ENCODE measurements at places on chromosomes 5 and 9.

DNA sequence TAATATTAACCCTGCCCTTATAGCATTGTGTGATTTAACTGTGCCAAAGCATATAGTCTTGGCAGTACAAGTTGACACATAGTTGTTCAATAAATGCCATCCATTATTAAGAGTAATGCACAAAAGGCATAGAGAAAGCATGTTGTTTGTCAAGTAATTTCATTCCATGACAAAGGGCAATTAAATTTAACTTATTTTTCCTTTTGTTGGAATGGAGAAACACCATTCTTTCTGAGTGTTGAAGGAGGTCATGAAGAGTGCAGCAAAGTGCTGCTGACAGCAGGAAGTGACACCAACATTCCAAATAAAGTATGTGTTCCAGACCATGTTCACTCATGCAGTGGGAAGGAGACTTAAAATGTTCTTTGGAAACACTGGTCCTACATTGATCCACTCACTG is 29.1 kb downstream of the ANKDD1B start:
- no peak for DNase-seq

DNA sequence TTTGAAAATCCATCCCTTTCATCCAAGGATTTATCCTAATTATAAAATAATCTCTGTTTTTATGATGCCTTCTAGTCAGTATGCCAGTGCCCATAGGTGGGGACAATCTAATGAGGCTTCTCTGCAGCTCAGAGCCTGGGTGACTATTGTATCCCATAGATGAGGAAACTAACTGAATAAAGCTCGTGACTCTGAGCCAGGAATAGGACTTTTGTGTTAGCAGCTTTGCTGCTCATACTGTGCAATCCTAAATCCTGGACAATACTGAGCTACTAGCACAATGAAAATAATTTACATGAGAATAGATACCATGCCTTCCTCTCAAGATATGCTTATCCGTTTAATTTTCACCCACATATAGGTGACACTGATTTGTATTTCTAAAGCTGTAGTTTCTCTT is 443.0 kb downstream of the PLK2 start:
- DNase-seq: no peak

DNA sequence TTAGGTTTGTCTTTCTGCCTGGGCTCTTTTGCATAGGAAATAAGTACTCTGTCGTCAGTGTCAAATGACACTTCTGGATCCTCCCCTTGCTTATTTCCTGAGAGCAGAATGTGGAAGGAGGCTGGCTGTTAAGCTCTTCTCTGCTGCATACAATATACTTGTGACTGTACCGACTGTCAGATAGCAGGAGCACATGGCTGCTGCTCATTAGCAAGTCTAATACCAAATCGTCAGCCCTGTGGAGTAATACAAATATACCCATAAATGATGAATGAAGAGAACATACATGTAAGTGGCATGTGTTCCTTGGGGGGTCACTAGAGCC is at the start of gene GPR151:
Gene GPR151 (minus strand): TSS at position 40 of the 325 bp plus-strand sequence. CDS start 77 bp downstream, outside the sequence.
- DNase-seq: no peak

DNA sequence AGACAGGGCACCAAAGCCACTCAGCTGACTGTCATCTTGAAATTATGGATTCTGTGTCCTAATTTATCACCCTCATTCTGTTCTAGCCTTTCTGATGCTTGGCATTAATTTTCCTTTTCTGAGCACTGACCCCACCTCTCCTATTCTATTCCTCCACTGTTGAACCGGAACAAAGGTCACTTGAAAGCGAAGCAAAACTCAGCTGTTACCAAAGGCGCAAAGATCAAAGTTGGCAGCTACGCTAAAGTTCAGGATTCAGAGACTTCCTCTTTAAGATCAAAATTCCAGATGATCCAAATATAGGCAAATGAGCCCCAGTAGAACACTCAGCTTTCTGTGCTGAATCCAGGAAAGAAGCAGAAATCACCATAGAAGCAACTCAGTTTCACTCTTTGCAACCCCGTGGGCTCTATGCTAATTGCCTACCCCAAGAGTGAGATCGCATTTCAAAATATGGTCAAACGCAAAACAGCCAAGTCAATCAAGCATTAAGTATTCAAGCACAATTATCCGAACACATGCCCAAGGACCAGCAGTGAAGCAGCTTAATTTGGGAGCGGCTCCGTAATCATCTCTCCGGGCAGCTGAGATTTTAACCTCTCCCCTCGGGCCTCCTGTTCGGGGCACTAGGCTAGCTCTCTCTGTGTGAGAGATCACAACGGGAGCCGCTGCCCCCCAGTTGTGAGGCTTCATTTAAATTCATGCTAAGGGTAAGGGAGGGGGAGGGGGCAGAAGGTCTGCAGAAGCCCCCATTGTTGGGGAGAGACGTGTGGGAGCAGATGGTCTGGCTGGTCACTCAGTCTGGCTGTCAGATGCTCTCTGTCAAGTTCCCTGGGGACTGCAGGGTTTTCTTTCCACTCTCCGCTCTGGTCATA is 288.6 kb downstream of the ELAVL2 start:
- no peak for DNase-seq

DNA sequence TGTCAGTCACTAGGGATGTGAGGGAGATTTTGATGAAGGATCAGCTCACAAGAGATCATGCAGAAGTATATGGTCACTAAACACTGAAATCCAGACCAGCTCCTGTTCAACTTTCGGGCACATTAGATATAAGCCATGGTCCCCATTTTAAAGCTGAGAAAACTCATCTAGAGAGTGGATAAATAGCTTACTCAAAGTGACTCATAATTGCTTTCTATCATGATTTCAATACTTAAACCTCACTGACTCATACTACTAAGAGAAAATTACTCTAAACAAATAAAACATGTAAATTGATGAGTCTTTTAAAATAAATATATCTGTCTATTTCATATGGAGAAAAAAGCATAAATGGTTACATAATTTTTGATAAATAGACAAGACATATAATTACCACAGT is 567.7 kb downstream of the TLR4 start:
- no peak for DNase-seq

DNA sequence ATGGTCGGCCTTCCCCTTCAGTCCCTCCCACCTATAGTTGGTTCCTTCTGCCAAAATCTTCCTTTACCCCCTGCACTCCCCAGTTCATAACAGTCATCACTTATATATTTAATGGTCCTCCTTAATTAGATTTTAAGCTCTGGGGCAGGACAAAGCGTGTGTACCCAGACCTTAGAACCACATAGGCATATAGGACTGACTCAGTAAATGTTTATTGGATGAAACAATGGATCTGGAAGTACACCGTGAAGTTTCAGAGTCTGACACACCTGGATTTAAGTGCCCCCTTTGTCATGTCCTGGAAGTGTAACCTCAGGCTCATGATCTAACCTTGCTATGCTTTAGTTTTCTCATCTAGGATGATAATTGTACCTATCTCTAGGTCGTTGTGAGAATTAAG is 32.0 kb downstream of the STARD4 start:
- DNase-seq: no peak

DNA sequence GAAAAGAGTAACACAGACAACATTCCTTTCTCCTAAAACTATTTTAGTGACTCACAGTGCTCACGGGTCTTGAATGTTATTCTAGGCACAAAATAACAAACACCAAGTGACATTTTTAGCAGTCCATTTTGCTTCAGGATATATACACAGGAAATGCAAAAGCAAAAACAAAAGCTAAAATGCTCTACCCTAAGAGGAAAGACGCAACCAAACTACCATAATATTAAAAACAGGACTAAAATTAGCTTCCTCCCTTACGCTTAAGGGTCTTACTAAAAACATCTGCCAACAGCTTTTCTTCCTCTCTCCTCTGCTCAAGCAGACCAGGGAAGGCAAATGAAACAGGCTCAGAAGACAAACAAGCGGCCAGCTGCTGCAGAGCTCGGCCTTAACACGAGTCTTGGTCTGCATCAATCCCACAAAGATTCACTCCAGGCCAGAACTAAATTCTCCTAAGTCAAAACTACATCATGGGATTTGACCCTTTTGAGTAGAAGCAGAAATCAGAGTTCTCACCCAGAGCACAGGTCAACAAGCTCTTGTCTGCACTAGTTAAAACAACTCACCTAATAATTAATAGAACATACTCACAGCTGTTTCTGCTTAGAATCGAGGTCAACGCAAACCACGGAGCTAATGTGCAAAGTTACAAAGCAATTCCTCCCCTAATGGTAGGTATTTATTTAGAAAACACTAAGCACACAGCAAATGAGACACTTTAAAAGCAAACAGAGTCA is 62.3 kb downstream of the RAPGEF1 start:
- DNase-seq: no peak

DNA sequence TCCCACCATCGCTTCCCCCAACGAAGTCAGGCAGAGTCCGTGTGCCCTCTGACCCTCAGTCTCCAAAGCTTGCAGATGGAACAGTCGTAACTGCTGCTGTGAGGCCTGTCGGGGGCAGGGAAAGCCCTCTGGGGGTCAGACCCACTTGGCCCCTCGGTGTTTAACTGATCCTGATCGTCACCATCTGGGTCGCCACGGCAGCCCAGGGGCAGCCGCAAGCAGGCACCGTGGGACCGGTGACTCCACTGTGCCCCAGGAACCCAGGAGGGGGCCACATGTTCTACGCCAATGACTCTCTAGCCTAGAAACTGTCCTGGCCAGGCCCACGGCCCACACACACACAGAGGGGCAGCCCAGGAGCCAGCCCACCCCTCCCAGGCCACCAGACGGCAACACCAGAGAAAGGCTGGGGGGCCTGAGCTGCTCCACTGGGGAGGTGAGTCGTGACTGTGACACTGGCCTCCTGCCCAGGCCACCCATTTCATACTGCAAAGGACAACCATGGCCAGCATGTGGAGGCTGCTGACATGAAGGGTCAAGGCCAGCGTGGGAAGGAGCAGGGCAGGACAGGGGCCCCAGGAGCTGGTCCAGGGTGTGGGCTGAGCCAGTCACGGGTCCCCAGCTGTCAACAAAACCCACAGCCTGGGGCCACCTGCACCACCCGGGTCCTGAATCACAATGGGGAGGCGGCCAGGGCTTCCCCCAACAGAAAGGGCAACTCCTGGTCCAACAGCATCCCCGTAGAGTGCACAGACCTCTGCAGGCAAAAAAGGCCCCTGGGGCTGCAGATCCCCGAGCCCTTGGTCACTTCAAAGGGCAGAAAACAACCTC is 20.8 kb downstream of the VAV2 start:
- no peak for DNase-seq

DNA sequence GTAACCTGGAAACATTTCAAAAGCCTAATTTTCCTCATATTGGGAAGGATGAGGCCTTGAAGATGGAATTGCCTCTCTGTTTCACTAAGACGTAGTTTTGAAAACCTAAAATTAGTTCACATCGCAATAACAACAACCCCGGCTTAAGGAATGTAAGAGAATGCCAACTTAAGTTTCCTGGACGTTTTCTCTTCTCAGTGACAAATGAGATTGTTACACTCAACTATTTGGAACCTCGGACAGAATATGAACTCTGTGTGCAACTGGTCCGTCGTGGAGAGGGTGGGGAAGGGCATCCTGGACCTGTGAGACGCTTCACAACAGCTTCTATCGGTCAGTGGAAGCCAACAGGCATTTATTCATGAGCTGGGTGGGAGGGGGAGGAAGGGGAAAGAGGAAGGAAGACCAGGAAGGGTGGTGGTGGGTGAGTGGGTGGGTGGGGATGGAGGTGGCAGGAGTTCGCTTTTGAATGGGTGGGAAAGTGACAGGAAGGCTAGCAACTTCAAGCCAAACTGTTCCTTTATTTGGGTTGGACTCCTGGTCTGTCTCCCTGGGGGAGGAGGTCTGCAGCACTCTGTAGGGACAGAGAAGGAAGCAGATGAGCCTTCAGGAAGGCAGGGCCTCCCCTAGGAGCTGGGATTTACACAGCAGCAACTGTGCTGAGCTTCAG is 83.4 kb downstream of the TEK start:
- DNase-seq: no peak

- DNase-seq: no peak
These were observed 59.2 kb downstream of the AP3B1 start for GRCh38 chr5:78235289-78235688.

DNA sequence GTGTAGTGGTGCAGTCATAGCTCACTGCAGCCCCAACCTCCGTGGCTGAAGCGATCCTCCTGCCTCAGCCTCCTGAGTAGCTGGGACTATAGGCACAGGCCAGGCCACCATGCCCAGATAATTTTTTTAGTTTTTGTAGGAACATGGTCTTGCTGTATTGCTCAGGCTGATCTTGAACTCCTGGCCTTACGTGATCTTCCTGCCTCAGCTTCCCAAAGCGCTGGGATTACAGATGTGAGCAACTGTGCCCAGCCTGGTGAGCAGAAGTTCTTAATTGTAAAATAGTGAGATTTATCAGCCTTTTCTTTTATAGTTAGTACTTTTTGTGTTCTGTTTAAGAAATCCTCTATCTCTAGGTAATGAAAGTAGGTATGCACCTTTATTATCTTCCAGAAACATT is 42.5 kb downstream of the NUP214 start:
- DNase-seq: no peak

- DNase-seq: no peak
These were observed 29.2 kb upstream of the FBP1 start for GRCh38 chr9:94668418-94668927.

- DNase-seq: peak; percentile 91
These were observed at the start of gene NIPBL for GRCh38 chr5:36876299-36876964. Gene NIPBL (plus strand): TSS chr5:36876769. CDS start chr5:36953697, 76,928 bp downstream.

DNA sequence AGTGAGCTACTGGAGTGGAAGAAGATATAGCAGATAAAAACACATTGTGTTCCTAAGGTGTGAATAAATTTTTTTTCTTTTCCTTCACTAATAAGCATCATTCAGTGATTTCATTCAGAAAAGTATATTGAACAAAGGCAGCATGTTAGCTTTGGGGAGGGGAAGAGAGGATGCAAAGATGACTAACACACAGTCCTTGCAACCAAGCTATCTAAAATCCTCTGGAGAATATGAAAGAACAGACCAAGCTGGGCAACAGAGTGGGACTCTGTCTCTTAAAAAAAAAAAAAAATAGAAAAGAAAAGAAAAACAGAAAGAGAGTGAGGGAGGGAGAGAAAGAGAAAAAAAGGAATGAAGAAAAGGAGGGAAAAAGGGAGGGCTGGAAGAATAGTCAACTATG is 22.3 kb upstream of the OMD start:
- no peak for DNase-seq

DNA sequence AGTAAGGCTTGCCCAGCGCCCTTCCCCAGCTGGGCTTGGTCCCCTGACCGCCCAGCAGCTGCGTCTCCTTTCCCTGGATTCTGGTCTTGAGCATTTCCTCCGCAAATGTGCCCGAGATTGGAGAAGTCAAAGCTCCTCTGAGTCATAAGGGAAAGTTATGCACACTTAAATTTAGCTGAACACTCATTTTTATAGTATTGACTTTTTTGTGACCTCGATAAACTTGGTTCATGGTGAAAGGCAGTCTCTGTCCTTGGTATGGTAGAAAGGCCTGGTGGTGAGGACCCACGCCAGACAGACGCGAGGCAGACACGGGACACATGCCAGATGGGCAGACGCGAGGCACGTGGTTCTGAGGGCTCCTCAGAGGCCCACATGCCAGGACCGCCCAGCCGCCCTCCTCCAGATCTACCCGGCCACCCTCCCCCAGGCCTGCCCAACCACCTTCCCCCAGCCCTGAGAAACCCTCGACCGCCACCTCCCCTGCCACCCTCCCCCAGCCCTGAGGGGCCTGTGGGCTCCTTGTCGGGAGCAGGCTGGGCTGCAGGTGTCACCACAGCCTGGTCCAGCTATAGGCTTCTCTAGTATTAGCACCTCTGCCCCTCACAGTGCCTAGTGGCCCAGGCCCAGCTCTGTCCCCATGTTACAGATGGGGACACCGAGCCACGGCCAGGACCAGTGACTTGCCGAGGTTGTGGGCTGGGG is 60.9 kb upstream of the CACNA1B start:
- no peak for DNase-seq

Measured in activated naive CD4-positive, alpha-beta T cell treated with Interleukin-2 at 50 U/mL for 16 hours (primary cell).